ENCODE measurements at places on chromosomes 5 and 9.
A peak's percentile ranks its signal among the peaks of the same experiment; 100 is the strongest.

DNA sequence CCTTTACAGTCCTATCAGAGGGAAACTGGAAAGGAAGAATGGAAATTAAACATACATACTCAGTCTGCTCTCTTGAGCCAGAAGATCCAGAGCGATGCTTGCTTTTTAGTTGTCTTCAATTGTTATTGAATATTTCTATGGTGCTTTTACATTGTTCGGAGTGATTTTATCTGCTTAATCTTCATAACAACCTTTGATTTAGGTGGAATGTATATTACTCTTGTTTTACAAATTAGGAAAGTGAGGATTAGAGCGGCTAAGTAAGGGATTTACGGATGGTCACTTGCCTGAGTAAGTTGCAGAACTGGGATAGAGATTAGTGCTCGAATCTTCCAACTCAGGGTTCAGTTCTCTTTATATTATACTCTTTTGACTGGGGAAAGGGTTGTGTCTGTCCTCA is 69.1 kb downstream of the PBX3 start:
- DNase-seq = no peak

- DNase-seq = peak; percentile 16
Observed at GRCh38 chr9:14693251-14693861, at the start of gene ZDHHC21. Gene ZDHHC21 (minus strand): TSS chr9:14693432. CDS start chr9:14674340, 19,092 bp downstream.

- no peak for DNase-seq
Observed at GRCh38 chr5:95803271-95804148, 19.0 kb downstream of the GLRX start.

DNA sequence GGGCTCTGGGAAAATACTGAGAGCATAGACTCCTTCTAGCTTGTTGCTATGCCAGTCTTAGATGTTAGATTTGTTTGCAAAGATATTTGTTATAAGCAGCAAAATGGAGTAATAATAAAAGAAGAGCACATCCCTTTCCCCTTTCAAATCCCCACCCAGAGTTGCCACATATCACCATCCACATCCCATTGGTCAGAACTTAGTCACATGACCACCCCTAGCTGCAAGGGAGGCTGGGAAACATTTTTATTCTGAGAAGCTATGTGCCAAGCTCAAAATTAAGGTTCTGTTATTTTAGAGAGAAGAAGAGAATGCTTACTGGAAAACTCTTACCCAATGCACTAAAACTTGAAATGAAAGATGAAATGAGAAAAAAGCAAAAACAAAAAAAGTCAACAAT is 193.9 kb upstream of the MVB12B start:
- DNase-seq = no peak

- no peak for DNase-seq
Observed at GRCh38 chr9:126113756-126114408, 212.7 kb upstream of the MVB12B start.

- DNase-seq = no peak
Observed at GRCh38 chr5:135392256-135392655, 6.8 kb downstream of the MACROH2A1 start.

- DNase-seq = no peak
Observed at GRCh38 chr5:142325725-142326479, 1.1 kb upstream of the SPRY4 start.

DNA sequence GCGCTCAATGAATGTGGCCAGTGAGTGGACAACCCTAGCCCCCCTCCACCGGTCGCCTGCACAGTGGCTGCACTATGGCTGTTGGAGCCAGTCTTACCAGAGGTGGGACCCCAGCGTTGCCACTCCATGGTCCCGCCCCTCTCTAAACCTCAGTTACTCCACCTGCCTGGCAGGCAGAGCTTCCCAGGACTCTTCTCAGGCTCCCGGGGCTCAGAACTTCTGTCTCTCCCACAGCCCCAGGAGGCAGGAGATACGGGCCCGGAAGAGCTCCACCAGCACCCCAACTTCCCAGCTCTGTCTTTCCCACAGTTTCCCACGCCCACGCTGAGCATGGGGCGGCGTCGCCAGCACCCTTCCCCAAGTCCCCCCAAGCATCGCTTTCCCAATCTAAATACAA is 975 bp downstream of the RASGEF1C start:
- DNase-seq = no peak

- DNase-seq = no peak
Observed at GRCh38 chr5:80713631-80714030, 58.8 kb upstream of the DHFR start.

- no peak for DNase-seq
Observed at GRCh38 chr5:115875447-115875846, 33.7 kb downstream of the AP3S1 start.

DNA sequence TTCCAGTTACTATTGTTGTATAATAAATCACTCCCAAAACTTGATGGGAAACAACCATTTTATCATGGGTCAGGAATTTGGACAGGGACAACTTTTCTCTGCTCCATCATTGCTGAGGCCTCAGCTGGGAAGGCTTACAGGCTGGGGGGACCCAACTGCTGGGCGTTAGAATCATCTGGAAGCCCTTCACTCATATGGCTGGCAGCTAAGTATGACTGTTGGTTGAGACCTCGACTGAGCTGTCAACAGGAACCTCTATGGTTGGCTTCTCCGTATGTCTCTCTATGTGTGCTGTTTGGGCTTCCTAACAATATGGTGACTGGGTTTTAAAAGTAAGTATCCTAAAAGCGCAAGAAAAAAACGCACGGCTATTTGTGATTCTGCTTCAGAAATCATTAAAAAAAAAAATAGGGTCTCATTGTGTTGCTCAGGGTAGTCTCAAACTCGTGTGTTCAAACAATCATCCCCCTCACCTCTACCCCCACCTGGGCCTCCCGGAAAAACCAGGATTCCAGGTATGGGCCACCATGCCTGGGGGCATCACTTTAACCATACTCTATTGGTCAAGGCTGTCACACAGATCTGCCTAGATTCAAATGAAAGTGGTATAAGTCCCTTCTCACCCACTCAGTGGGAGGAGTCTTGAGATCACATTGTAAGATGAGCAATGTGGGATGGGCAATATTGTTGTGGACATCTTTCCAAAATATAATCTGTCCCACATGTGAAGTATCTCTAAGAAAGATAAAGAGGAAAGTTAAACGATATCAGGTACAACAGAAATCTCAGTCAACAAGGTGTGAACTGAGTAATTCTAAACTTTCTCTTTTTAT is 15.2 kb downstream of the FNBP1 start:
- DNase-seq = no peak

DNA sequence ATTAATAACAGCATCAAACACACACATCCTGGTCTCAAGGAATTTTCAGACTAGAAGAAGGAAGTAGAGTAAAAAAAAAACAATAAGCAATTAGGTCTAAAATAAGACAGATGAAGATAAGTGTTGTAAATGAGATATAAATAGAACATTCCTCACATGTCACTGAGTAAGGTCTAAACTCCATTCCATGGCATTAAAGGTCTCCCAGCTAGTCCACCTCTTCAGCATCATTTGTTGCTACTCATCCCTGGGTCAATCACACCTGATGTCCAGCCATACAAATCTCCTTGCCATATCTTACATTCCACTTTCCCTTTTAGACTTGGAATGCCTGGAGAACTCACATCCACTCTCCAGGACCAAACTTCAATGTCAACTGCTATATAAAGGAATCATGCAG is 214.1 kb upstream of the KLF4 start:
- no peak for DNase-seq

DNA sequence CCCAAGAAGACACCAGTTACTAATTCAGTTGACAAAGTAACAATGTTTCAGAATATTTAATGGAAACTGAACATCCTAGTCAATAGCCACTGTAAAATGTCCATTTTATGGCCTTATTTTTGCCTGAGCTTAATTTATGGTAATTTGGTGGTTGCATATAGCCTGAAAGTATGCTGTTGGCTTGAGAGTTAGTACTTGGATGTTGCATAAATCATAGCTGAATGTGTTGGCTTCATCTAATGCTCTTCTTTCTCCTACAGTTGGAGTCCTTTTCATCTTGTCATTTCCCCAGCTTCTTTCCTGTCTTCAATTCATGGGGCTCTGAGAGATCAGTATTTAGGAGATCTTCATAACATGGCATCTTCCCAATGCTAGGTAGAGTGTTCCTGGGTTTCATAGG is 164.6 kb downstream of the MAT2B start:
- no peak for DNase-seq

DNA sequence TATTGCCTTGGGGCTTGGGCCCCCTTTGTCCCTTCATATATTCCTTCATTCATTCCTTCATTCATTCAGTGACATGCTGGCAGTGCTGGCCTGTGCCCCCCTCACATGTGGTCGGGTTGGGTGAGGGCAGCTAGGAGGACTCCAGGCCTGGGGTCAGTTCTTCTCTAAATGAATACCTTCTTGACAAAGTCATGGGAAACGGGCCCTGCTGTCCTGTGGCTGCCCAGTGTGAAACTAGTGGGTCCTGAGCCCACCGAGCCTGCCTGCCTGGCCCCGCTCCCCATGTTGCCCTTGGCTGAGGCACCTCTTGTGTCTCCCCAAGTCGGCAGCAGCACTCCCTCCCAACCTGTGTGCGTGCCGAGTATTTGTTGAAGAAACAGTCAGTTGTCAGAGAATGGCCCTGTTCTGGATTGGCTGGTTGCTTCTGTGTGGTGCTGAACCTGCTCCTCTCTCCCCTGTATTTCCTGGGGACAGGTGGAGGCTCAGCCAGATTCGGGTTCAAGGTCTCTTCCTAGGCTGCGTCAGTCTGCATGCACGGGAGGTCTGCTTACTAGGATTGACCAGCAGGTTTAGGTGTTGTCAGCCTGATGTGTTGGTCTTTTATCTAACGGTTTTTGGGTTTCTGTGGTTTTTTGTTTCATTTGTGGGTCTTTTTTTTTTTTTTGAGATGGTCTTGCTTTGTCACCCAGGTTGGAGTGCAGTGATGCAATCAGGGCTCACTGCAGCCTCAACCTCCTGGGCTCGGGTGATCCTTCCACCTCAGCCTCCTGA is 3.0 kb upstream of the CEL start:
- DNase-seq = no peak

GRCh38 chr9:107269681-107270080 is 13.4 kb upstream of the RAD23B start:
- DNase-seq = no peak

DNA sequence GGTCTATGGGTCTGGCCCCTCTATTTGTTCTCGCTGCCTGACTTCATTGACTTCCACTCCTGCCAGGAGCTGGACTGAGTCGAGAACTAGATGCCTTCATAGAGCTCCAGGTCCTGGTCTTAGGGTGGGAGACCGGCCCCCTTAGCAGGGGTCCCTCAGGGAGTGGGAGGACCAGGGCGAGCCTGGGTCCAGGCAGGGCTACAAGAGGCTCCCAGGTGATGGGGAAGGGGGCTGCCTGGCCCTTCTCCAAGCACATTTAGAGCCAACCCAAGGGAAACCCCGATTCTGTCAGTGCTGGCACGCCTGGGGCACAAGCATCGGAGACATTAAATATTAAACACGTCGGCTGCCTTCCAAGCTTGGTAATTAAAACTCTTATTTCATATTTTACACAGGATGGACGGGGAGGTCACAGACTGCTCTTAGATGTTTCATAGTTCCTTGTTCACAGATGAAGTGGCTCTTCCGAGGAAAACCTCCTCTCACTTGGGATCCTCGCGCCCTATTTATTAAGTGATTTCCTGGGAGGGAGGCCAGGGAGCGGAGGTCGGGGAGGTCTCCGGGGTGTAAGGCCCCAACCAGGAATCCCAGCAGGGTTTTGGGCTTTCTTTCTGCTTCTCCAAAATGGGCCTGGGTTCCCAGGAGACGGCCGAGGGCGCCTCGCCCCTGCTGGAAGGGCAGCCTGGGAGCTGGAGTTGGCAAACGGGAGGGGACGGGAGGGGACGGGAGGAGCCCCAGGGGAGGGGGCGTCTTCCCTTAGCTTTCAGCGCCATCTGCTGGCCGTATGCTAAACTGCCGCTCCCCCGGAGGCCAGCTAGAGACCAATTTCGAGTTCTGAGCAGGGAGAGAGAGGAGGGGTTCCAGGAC is 23.4 kb upstream of the ZBTB43 start:
- peak; percentile 73 for DNase-seq

DNA sequence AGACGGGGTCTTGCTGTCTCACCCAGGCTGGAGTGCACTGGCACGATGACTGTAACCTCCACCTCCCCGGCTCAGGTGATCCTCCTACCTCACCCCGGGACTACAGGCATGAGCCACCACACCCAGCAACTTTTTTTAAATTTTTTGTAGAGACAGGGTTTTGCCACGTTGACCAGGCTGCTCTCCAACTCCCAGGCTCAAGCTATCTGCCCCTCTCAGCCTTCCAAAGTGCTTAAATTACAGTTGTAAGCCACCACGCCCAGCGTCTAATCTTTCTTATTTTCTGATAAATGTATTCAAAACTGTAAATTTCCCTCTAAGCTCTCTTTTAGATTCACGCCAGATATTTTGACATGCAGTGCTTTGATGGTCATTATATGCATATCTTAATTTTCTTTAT is 10.3 kb downstream of the FRRS1L start:
- no peak for DNase-seq

DNA sequence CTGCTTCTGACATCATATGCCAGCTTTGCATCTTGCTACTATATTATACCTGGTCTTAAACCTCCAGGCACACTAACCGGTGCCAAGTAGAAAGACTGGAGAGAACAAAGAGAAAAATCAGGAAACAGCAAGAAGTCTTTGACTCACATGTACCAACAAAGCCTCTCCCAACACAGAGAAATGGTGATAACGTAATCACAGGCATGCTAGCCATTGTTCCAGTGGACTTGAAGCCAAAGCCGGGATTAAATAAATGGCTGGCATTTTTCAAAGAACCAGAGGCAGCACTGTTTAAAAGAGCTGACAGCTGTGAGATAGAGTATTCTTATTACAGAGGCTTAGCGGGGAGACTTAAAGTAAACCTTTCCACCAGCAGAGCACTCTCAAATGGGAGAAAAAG is 148.4 kb upstream of the NFIL3 start:
- DNase-seq = no peak

- no peak for DNase-seq
Observed at GRCh38 chr5:123182072-123182471, 93.0 kb downstream of the PRDM6 start.

DNA sequence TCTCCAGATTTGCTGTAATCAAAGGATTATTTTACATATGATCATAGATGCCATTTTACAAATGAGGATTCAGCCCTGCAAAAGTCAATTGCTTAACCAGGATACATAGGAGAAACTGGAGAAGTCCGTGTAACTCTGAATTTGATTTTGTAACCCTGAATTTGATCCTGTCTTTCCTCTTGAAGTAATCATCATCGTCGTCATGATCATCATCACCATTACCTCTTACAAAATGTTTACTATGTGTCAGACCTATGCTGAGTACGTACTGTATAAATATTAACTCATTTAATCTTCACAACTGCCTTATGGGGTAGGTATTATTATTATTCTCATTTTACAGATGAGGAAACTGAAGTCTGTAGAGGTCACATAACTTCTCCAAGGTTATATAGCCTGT is 271.5 kb downstream of the DOCK8 start:
- DNase-seq = no peak

DNA sequence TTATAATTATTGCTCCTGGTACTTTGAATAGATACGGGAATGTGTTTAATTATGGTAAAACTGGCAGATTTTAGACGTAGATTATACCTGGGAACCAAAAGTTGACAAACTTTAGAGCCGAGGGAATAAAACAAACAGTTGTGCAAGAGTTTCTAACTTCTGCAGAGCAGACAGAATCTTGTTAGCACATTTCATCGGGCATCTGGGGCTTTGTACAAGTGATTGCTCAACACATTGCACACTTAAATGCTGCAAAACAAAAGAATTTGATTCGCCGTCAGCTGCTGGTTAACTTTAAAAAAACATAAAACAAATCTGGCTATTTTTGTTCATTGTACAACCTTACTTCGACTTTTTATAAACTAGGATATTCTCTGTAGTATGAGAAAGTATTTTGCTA is 398.1 kb downstream of the MAN2A1 start:
- DNase-seq = no peak
